Cardiac septum (tissue), 1 donor: ENCODE measurements at places on chromosomes 2 and 18. TPM values are rescaled to one million over a fixed set of nuclear protein-coding genes. Genes with fewer than 3 reads are reported as not detected.

GRCh38 chr2:74079522-74080341 lies 68.0 kb downstream of the BOLA3 start:
- no peak for DNase-seq

- DNase-seq, result peak; percentile 46
Measured at GRCh38 chr2:128797092-128797491, 478.4 kb upstream of the HS6ST1 start.

GRCh38 chr2:100976061-100976460 lies 26.0 kb upstream of the RPL31 start:
- no peak for DNase-seq

DNA sequence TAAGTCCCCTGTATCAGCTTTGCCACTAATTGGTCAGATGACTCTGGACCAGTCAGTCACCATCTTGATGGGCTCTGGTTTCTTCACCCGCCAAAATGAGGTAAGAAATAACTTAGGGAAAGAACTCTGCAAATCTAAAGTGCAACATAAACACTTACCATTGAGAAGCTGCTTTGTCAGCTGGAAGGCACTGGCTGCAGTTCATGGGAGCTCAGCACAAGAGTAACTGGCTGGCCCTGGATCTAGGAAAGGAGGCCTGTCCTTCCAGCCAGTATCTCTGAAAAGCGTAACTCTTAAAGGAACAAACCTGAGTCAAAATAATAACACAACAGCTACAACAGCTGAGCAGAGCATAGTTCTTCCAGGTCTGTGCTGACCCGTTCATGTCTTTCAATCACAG lies 123.9 kb downstream of the CACNB4 start:
- DNase-seq, result no peak

The SIX2 gene
- total RNA-seq, result 0.89 TPM

The SPHKAP gene
- total RNA-seq, result 61.2 TPM

GRCh38 chr2:56681659-56682396 lies 498.0 kb downstream of the CCDC85A start:
- DNase-seq, result no peak

The CPO gene
- not detected for total RNA-seq

The FOSL2 gene
- total RNA-seq, result 65.4 TPM

- no peak for DNase-seq
Measured at GRCh38 chr18:8366656-8367055, 242.6 kb upstream of the RAB12 start.

DNA sequence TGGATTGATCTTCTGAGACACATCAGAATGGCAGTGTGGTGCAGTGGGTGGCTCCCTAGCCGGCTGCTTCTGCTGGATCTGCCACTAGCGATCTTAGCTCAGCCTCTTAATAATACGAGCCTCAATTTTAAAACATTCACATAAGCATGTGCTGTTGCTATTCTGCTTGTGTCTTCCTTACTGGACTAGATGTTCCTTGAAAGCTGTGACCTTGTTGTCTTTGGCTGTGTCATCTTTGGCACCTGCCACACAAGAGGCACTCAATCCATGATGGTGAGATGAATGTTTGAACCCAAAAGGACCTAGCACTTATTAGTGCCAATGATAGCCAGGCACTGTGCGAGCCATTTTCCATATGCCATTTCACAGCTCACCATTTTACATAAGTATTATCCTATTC lies 393.0 kb downstream of the ALK start:
- DNase-seq, result no peak

DNA sequence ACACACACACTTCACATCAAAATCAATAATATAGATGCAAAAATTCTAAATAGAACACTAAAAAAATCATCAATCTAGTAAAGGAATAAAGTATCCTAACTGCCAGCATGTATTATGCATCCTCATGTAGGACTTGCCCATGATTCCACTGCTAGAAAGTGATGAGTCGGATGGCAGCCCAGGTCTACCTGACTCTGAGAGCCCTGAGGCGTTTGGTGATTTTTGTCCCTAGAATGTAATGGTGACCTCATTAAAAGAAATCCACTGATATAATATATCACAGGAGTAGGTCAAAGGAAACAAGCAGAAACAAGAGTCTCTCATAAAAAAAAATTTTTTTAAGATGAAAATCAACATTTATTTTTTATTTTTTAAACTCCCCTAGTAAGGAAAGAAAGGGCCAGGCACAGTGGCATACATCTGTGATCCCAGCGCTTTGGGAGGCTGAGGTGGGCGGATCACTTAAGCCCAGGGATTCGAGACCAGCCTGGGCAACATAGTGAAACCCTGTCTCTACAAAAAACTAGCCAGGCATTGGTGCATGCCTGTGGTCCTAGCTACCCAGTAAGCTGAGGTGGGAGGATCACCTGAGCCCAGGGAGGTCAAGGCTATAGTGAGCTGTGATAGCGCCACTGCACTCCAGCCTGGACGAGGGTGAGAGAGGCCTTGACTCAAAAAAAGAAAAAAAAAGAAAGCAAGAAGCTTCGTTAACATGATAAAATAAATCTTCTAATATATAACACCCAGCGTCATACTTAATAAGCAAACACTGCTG lies 24.4 kb upstream of the ACTG2 start:
- no peak for DNase-seq

The ADRA2B gene
- 5.5 TPM for total RNA-seq

GRCh38 chr2:168780669-168781071 lies 21.8 kb upstream of the NOSTRIN start:
- no peak for DNase-seq

- DNase-seq, result no peak
Measured at GRCh38 chr2:30721668-30722647, 85.3 kb downstream of the CAPN13 start.
